Stimulated activated CD8-positive, alpha-beta memory T cell treated with anti-CD3 and anti-CD28 coated beads, Interleukin-7, amount 100 ng/mL, for 4 hours (primary cell): ENCODE measurements at places on chromosomes 1 and 21.
A peak's percentile ranks its signal among the peaks of the same experiment; 100 is the strongest.

- no peak for DNase-seq
These were observed 7.8 kb upstream of the CHAF1B start for GRCh38 chr21:36377391-36377842.

GRCh38 chr1:5430136-5430535, 562.1 kb downstream of the NPHP4 start:
- DNase-seq: no peak

- DNase-seq: peak; percentile 80
These were observed at the start of gene TOR1AIP2 for GRCh38 chr1:179877586-179878265. TOR1AIP2 (minus strand) TSS chr1:179877803; CDS start chr1:179852665, 25,138 bp downstream.

DNA sequence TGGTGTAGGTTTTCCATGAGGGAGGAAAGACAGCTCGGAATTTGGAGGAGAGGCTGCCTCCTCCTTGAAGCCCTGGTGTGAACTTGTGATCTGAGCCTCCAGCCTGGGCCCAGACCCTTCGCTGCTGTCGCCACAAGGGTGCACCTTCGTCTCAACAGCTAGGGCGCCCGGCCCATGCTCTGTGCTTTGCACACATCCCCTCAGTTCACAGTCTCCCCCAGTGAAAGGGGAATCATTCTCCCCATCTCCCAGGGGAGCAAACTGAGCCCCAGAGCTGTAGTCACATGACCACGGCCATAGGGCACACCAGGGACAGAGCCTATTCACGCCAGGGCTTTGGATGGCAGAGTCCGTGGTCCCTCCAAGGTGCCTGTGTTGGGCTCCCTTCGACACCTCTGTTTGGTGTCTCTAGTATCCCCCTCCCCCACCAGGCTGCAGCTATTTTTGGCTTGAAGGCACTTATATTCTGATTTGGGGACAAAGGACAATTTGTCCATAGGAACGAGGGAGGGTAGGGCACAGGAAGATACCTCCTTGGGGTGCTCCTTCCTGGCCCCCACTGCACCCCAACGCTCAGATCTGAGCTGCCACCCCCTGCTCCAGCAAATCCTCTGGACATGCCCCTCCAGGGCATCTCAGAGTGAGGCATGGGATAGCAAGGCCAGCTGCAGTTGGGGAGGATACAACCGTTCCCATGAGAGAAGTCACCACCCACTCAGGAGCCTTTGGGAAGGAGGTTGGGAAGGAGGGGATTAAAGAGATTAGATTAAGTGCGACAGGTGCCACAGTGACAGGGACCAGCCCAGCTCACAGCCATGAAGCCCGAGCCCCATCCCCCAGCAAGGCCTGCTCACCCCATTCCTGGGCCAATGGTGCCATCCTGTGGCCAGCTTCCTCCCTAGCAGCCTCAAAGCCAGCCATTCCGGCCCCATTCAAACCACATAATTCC, 15.7 kb downstream of the MATN1 start:
- peak; percentile 31 for DNase-seq

DNA sequence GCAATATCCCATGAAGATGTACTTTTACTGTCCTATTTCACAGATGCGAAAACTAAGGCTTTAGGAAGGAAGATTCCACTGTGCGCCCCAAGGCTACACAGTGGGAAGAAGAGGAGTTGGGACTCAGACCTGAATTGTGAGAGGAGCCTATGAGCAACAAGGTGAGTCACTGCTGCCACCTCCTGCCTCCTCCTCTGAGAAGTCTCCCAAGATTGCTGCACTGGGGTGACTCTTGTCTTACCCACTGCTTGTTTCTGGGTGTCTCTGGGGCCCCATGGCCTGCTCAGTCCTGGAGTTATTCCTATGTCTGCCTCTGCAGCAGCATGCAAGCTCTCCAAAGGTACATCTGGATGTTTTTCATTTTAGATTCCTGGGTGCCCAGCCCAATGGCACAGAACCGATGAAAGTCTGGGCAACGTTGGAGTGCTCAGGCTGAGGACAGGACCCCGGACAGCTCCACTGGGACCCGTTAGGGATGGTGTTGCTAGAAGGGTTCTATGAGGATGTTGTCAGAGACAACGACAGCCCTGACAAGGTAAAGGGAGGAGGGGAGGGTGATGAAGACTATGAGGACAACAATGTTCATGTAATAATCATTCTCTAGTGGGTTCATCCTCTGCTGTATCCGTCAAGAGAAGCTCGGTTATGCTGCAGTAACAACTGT, 11.0 kb upstream of the C1QA start:
- DNase-seq: no peak

DNA sequence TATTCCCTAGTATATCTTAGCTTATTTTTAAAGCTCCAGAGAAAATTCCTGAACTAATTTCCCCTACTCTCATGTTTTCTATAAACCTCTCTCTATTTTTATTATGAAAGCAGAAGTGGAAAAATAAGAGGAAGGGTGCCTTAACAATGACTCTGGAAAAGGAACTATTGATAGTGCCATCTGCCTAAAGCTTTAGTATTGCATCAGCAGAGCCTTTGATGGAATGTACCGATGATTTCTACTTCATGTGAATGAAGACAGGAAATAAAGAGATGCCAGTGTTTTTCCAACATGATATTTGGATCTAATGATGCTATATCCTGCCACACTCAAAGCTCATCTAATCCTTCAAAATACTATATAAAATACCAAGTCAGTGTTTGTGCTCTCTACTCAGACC, 35.1 kb downstream of the TNFSF18 start:
- DNase-seq: no peak

DNA sequence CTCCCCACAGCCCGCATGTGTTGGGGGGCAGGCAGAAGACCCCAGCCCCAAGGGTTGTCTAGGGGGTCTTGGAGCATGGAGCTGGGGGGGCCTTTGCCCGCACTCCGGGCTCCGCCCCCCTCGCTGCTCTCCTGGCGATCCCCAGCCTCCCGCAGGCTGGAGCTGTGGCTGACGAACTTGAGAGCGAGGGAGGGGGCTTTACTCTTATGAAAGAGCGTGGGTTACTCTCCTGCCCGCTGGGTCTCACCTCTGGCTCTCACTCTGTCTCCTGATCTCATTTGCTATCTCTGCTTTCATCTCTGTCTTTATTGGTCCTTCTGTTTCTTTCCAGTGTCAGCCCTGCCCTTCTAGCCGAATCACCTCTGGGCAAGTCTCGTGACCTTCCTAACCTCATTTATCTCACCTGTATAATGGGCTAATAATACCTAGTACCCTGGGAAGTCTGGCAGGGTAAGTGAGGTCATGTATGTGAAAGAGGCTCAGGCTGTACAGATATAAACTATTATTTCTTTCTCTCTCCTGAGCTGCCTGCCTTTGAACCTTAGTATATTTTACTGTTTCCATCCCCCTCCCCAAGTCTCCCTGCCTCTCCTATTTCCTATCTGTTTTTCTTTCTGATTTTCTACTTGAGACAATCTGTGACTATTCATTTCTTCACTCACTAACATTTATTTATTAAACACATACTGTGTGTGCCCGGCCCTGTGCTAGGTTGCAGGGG, 731 bp downstream of the EFNA4 start:
- no peak for DNase-seq

- no peak for DNase-seq
These were observed 208.1 kb upstream of the MAP1LC3C start for GRCh38 chr1:242206994-242207393.

DNA sequence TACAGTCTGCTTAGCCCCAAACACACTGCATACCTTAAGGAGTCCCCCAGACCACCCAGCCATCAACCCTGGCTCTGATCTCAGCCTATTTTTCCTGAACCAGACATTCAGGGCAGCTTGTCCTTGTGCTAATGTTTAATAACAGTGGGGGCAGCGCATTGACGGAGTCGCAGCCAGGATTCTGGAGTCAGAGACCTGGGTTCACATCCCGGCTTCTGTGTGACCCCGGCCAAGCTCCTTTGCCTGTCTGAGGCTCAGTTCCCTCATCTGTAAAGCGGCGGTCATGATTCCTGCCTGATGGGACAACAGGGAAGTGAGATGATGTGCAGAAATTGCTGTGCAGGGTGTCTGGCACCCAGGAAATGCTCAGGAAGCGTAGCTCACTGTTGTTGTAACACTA, 63.1 kb downstream of the MATN1 start:
- DNase-seq: no peak

- DNase-seq: no peak
These were observed 230.1 kb downstream of the ASTN1 start for GRCh38 chr1:176934370-176934769.

DNA sequence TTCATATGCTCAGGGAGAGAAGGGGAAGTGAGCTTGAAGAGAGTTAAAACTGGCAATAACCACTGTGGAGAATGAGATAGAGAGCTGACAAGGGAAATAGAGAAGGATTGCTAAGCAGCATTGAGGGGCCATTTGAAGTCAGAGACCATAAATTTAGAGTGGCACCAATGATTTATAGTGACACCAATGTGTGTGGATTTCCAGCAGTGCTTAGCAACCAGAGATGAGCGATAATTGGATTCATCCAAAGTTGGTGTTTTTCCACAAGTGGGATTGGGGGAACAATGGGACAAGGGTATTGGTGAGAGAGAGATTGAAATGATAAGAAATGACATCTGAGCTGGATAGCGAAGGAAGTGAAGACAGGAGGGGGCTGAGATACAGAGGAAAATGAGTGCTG, 114.1 kb downstream of the C1orf94 start:
- no peak for DNase-seq

DNA sequence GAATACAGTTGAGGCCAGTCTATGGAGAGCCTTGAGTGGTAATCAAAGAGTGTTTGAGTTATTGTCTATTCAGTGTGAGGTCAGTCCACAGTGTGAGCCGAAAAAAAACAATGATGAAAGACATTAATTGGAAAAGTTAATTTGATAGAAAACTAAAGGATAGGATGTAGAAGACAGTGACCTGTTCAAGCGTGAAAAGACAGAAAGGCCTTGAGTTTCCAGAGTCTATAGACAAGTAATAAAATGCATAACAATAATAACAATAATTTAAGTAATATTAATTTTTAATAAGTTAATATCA, 90.4 kb downstream of the SLC30A10 start:
- no peak for DNase-seq

DNA sequence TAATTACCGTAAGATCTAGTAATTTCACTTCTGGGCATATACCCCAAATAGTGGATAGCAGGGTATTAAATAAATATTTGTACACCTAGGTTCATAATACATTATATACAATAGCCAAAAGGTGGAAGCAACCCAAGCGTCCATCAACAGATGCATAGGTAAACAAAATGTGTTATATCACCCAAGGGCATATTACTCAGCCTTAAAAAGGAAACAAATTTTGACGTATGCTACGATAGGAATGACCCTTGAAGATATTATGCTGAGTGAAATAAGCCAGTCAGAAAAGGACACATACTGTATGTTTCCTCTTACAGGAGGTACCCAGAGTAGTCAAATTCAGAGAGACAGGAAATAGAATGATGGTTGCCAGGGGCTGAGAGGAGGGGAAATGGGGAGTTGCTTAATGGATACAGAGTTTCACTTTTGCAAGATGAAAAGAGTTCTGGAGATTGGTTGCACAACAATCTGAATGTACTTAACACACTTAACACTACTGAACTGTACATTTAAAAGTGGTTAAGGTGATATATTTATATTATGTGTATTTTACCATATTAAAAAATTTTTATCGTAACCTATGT, 36.6 kb upstream of the KCTD3 start:
- no peak for DNase-seq

DNA sequence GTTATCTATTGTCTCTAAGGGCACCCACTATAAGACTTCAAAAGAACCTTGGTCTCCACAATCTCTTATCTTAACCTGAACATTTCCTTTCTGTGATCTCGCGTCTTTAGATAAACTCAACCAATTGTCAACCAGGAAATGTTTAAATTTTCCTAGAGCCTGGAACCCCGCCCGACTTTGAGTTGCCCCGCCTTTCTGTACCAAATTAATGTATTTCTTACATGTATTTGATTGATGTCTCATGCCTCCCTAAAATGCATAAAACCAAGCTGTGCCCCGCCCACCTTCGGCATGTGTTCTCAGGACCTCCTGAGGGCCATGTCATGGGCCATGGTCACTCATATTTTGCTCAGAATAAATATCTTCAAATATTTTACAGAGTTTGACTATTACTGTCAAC, 5.9 kb upstream of the CXADR start:
- DNase-seq: no peak

GRCh38 chr1:191546803-191547202, 611.5 kb upstream of the RGS18 start:
- DNase-seq: no peak

- no peak for DNase-seq
These were observed 102.6 kb upstream of the ATP1A1 start for GRCh38 chr1:116270316-116271057.

DNA sequence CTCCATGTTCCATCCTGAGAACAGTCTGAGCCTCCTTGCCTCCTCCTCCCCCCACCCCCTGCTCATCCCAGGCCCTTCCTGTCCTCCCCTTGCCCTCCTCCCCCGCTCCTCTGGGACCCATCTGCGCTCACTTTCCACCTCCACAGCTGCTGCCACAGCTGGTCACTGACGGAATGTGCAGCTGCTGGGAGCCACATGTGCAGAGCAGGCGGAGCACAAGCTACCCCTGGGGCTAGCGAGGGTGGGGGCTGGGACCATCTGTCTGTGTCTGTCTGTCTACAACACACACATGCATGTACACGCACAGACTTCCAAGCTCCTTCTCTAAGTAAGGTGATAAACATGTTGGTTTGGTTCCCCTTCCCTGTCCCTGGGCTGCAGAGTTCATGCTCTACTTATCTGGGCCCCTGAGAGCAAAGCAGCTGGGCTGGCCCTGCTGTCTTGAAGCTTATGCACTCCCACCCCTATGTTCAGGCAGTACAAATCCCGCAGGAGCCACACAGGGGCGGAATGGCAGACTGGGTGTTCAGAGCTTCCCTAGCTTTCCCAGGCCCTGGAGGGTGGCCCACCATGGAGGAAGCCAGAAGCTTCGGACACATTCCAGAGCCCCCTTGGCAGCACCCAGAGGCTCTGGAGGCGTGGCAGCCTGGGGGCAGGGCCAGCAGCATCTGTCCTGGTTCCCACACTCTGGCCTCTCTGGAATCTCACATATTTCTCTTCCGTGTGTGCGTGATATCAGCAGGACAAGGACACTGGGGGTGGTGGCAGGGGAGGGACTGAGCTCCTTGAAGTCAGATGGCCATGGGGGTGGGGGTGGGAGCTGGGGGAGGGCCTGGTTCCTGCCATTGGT, 7.0 kb upstream of the HEYL start:
- DNase-seq: no peak

DNA sequence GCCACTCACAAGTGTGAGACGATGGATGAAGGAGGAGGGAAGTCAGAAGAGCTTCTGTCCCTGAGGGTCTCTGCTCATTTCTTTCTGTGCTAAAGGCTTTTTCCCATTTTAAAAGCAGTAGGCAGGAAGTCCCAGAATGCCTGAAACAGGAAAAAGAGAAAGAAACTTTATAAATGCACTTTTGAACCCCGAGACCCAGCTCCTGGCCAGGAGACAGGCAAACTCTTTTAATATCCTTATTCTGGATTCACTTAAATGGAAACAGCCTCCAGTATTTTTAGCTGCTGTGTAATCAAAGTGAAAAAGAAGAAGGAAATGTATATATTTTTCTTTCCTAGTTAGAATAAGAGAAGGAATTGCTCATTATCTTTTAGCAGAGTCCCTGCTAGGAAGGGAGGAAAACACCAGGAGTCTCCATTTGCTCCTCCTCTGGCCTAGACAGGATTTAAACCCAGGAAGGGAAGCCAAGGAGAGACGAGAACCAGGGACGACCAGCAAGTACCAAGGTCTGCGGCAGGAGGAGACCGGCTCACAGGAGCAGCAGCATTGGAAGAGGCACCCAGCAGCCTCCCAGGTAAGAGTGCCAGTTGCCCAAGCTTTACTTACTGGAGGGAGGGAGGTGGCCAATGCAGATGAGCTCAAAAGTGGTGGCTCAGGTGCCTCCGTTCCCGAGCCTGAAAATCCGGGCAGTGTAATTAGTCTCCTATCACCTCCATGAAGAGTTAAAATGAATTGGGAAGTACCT, at the start of gene TNN:
Gene TNN (plus strand): TSS at position 472 of the 745 bp plus-strand sequence. CDS start 9,586 bp downstream, outside the sequence.
- no peak for DNase-seq
